IMR-90 (cell line): ENCODE measurements at places on chromosomes 13 and 19. TPM values are rescaled to one million over a fixed set of nuclear protein-coding genes. Genes with fewer than 3 reads are reported as not detected.

GRCh38 chr13:109785141-109785891 is 1.1 kb downstream of the IRS2 start:
- H3K4me3 ChIP-seq = peak overlapping the region; percentile 75
- DNase-seq = peak; percentile 57
- peak overlapping the region; percentile 43; the same call in 1 of the 2 replicates for H3K27ac ChIP-seq

- peak overlapping the region; percentile 99 for H3K27ac ChIP-seq
- H3K4me1 ChIP-seq = peaks cover 7% of the 10 kb centered on the region; the same call in 1 of the 2 replicates
- H3K36me3 ChIP-seq = peaks cover 24% of the 10 kb centered on the region
Measured at GRCh38 chr19:48390188-48391099, 907 bp downstream of the KDELR1 start.

- peak overlapping the region; percentile 61 for H3K4me3 ChIP-seq
- H3K36me3 ChIP-seq = peaks cover 12% of the 10 kb centered on the region; the same call in 1 of the 2 replicates
- H3K27ac ChIP-seq = peak overlapping the region; percentile 2; the same call in 1 of the 2 replicates
- DNase-seq = peak; percentile 6
Measured at GRCh38 chr19:12880551-12881171, 588 bp downstream of the DNASE2 start.

GRCh38 chr13:31835932-31836331 is 96.6 kb downstream of the RXFP2 start:
- H3K4me1 ChIP-seq = no peaks in the 10 kb centered on the region
- H3K27ac ChIP-seq = no peak overlapping the region
- DNase-seq = peak; percentile 59
- no peaks in the 10 kb centered on the region for H3K36me3 ChIP-seq

The ATP7B gene
- 2.2 and 2.7 TPM in 2 replicates for total RNA-seq

The PRR22 gene
- 0.28 TPM in 1 of 2 replicates, not detected in the other for total RNA-seq
